ENCODE measurements at places on chromosomes 7 and 10.

DNA sequence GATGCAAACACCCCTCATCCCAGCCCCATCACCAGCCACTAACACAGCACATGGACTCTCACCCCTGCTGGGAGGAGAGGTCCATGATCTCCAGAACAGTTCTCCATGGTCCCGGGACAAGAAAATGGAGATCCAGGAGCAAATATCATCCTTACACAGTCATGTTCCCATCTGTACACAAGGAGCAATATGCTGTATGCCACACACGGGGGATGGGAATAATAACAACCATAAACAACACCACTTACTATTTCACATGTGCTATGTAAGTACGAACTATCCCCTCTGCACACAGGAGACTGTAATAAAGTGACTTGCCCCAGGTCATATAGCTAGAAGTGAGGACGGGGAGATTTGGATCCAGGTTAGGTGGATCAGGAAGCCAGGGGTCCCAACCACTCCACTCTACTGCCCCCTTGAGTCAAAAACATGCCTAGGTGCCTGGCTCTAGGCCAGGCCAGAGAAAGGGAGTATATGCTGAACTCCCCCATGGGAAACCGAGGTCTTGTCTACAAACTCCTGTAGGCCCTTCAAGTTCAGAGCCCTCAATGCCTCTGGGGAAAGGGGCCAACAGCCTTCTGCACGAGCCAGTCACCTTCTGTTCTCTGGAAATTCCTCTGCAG lies 34.1 kb downstream of the LRRC20 start:
- DNase-seq, result peak; percentile 44

DNA sequence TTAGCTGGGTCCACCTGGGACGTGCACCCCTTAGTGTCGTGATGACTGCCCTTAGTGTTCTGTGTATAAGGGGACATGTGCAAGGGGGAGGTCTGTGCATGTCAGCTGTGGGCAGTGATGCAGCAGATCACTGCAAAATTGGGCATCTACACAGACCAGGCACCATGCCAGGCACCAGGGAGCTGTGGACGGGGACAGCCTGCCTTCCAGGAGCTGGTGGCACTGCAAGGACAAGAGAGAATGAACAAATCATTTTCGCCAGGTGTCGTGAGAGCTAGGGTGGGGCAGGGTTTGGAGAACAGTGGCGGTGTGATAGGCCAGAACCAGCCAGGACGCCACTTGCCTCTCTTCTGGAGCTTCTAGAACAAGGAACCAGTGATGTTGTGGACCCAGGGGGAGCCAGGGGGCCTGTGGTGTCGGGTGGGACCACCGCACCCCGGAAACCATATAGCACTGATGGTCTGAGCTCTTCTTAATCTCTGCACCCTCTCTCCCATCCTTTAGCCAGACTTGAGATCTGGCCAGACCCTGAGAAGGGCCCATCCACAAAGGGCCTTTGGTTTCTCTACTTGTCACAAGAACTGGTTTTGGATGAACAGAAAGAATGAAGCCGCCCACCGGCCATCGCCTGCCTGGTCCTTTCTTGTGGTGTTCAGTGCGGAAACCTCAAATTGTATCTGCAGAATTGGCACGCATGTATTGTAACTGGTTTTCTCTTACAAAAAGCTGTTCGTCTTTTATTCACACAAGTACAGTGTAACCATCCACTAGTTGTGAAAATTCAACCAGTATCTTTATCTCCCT lies 30.7 kb downstream of the PRF1 start:
- no peak for DNase-seq

GRCh38 chr7:149285603-149286002 lies 23.6 kb downstream of the ZNF783 start:
- DNase-seq, result peak; percentile 38

DNA sequence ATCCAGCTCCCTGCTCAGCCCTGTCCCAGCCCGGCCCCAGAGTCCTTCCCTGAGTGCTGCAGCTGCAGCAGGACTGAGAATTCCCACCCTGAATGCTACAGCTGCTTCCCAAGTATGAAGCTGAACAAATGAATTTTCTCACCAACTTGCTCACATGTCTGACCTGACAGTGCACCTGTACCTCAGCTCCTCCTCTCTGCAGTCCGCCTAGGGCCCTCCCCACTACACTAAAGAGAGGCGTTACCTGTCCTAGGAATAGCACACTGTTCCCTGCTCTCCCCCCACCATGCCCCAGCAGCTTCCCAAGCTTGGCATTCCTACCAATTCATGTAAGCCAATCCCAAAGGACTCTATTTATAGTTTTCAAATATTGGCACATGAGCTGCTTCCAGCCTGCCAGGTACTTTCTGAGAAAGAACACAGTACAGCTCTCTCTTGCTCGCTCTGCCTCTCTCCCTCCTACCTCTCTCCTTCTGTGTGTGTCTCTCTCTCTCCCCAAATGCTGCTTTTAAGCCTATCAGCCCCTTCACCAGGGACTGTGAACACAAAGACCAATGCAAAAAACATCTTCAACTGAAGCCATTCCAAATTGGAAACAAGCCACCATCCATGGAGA lies 400.1 kb downstream of the TNS3 start:
- no peak for DNase-seq
